ENCODE measurements at places on chromosomes 7 and 10.

- DNase-seq: no peak
Measured at GRCh38 chr7:29035044-29035740, 77.1 kb upstream of the TRIL start.

DNA sequence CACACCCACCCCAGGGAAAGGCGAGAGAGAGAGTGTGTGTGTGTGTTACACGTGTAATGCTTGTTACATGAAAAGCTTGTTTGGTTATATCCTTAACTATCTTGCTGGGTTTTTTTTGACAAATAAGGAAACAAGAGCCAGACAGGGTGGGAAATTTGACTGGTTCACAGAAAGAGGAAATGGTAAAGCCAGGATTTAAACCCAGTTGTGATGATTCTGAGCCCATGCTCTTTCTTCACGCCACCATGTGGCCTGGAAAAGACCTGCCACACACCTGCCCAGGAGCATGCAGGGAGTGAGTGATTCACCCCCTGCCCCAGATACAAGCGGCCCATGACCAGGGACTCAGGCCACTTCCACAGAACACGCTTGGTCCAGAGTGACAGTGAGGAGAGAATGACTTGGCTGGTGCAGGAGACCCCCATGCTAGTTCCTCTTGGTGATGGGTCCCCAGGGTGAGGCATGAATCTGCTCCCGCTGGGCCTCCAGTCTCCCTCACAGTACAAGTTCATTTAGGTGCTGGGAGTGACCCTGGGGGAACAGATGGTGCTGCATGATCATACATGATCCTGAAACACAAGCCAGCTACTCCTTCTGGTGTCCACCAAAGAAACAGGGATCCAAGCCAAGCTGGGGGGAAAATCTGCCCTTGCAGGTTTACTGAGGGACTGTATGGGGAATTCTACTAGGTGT lies 21.0 kb upstream of the EIF5AL1 start:
- DNase-seq: no peak

- DNase-seq: no peak
Measured at GRCh38 chr10:1448252-1448930, 288.9 kb downstream of the ADARB2 start.

- DNase-seq: no peak
Measured at GRCh38 chr7:29019387-29019786, 61.3 kb upstream of the TRIL start.

DNA sequence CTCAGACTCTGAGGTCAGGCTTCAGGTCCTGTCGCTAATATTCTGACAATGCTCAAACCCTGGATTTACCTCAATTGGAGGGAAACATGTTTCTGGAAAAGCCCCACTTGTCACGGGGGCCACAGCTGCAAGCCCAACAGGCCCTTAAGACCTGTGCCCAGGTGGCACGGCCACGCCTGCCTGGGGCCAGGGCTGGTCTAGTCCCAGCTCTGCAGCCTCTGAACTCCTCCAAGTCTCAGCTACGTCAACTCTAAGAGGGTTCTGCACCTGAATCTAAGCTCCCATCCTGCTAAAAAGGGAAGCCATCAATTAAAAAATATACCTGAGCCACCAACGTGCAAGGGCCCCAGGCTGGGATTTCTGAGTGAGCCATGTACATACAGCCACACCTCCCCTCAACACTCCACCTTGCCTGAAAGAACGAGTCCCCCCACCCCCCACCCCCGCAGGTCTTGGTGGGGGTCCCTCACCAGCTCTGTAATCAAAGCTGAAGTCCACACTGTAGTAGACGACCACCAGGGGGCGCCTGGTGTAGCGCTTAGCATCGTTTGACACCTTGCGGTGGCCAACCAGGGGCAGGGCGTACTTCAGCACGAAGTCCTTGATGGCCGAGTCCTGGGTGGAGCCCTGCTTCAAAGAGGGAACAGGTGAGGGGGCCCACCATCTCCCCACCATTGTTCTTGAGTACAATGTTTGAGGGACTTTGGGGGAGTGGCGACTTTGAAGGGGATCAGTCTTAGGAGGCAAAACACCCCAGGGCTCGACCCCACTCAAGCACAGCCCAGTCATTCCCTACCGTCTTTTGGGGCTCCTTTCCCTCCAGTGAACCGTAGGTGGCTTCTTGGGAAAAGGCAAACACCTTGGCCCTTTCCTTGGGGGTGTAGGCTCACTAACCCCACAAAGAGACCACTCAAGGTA lies 22.6 kb downstream of the PDIA4 start:
- peak; percentile 87 for DNase-seq

GRCh38 chr10:105347487-105347886 lies 706.4 kb downstream of the SORCS3 start:
- DNase-seq: no peak

DNA sequence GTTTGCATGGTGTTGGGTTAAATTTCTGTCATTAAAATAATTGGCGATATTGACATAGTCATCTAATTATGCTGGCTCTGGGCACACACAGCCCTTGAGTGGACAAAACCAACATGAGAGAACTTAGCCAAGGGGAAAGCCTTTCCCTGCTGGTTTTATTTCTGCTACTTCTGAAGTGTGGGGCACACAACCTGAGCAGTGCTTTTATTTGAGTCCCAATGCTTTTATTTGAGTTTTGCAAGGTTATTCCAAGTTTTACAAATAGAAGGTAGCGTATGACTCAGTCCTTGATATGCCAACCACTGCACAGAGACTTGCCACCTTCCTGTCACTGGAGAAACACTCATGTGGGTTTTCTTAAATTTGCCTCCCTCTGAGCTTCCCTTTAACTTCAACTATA lies 145.7 kb downstream of the EGFR start:
- DNase-seq: no peak

- no peak for DNase-seq
Measured at GRCh38 chr10:89348481-89348880, 20.7 kb downstream of the IFIT3 start.

DNA sequence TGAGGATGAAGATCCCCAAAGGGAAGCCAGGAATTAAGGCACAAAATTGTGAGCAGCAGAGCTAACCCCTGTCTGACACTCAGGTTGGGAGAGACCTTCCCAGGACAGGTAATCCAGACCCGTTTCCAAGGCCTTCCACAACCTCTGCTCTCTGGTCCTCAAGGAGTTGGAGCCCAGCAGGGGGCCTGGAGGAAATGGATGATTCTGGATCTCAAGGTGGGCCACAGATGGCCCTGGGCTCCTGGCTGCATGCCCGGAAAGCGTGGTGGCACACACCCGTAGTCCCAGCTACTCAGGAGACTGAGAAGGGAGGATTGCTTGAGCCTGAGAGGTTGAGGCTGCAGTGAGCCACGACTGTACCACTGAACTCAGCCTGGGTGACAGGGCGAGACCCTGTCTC lies 42.3 kb downstream of the DPYSL4 start:
- no peak for DNase-seq

DNA sequence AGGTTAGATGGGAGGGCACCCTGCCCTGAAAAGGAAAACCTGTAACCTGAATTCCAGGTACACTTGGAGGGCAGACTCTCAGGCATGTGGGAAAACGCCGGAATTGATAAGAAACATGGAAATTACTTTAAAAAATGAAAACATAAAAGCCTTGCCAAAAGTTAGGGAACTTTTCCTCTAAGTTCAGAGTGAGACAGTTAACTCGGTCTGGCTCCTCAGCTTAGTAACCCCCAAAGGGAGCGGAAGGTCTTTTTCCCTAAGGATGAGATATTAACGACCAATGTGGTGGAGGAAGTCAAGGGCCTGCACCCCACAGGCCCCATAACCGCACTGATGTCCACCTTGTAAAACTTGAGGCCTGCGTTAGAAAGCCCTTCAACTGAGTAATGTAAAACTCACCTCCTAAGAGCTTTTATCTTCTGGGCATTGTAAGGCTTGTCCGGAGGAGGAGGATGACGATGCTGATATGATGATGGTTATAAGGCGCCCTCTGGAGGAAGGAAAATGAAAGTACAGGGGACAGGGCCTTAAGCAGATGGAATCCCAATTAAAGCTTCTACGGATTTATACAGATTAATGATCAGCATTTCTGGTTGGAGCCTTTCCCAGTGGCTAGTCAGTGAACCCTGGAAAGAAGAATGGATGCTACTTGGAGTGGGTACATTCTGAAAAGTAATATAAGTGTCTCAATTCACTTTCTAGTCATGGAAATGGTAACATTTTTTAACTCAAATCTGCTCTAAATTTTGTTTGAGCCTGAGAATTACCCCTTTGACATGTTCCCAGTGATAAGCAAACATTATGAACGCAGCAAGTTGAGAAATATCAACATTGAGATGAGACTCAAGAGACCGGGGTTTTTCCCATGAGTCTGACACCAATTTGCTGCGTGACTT lies 694 bp downstream of the COL1A2 start:
- DNase-seq: peak; percentile 54

- no peak for DNase-seq
Measured at GRCh38 chr10:123869020-123869414, 22.6 kb downstream of the CPXM2 start.

DNA sequence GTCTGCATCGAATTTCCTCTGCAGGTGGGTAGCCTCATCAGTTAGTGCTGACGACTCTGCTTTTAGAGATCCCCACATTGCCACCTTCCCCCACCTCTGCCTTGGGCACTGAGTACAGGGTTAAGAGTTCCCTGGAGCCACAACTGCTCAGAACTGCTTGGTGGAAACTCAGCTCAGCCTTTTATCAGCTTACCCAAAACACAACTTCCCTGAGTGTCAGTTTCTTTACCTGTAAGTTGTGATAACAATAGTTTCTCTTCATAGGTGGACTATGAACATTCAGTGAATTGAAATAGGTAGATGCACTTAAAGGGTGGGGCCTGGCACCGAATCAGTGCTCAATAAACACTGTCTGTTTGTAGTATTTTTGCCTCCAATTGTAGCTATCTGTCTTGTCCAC lies 11.3 kb downstream of the ASB13 start:
- DNase-seq: no peak

DNA sequence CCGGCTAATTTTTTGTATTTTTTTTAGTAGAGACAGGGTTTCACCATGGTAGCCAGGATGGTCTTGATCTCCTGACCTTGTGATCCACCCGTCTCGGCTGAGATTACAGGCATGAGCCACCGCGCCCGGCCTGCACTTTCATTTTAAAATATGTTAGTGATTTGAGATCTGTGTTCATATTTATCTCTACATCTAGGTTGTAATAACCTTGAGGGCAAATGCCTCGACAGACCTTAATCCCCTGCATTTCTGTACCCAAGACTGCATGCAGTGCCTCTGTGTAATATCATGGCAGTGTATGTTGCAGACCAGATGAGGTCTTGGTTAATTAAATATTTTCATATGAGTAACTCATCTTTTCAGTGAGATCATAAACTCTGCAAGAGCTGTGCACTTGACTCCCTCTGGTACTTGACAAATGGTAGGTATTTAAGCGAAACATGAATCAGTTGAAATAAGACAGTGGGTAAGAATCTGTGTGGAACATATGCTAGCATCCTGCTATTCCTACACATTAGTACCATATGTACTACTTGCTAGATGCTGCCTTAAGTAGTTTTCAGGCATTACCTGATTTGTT lies 673.9 kb upstream of the ANKRD30A start:
- DNase-seq: no peak

DNA sequence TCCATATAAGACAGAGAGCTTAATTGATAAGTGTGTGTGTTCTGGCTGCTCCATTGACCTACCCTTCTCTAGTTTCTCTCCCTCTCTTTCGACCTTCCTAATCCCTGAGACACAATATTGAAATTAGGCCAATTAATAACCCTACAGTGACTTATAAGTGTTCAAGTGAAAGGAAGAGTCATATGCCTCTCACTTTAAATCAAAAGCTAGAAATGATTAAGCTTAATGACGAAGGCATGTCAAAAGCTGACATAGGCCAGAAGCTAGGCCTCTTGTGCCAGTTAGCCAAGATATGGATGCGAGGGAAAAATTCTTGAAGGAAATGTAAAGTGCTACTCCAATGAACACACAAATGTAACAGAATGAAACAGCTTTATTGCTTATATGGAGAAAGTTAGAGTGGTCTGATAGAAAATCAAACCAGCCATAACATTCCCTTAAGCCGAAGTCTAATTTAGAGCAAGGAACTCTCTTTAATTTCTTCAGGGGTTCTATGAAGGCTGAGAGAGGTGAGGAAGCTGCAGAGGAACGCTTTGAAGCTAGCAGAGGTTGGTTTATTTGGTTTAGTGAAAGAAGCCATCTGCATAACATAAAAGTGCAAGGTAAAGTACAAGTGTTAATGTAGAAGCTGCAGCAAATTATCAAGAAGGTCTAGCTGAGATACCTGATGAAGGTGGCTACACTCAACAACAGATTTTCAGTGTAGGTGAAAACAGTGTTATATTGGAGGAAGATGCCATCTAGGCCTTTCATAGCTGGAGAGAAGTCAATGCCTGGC lies 53.8 kb downstream of the ST7 start:
- DNase-seq: no peak

GRCh38 chr10:30037620-30038336 lies 21.6 kb downstream of the JCAD start:
- DNase-seq: no peak

GRCh38 chr10:7533657-7534479 lies 123.0 kb upstream of the SFMBT2 start:
- no peak for DNase-seq

DNA sequence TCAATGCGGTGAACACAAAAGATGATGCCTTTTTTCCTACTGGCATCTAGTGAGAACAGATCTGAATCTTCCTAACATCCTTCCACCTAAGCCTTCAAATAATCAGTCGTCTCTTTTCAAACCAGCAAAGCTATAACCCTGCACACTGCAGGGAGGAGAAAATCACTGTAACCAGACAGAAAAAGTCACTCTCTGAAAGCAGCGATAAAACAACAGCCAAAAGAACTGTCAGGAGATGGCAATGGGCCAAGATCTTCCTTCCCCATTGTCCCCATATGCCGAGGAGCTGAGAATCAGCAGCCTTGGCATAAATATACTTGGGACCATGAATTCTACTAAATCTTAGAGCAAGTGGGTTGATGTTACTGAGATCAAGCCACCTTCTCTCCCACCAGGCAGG lies 13.1 kb downstream of the FZD9 start:
- DNase-seq: no peak

GRCh38 chr7:70579397-70580097 lies 552.4 kb upstream of the GALNT17 start:
- DNase-seq: no peak

GRCh38 chr7:107046491-107047259 lies 2.2 kb downstream of the PRKAR2B start:
- DNase-seq: no peak

GRCh38 chr7:4195660-4196059 lies 486.4 kb upstream of the FOXK1 start:
- no peak for DNase-seq

- DNase-seq: no peak
Measured at GRCh38 chr7:142331941-142332340, 74.1 kb upstream of the PRSS58 start.

GRCh38 chr10:101749047-101750016 lies 26.6 kb downstream of the FGF8 start:
- no peak for DNase-seq

DNA sequence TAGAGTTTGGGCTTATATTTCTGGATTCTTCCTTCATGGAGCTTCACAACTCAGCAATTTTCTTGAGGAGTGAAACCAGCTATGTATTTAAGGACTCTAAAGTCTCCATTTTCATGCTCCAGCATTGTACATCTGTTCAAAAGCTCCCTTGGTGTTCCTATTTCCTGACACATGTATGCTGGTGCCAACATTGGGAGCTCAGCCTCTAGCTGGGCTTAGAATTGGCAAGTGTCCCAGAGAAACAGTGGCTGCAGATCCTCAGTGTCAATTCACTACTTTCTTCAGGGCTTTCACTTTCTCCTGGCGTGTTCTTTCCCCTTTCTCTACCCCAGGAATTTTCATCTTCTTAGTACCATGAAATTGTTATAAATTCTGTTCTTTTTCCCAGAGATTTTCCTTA lies 103.1 kb downstream of the ZNF467 start:
- DNase-seq: no peak
